ENCODE measurements at places on chromosomes 2 and 18.

DNA sequence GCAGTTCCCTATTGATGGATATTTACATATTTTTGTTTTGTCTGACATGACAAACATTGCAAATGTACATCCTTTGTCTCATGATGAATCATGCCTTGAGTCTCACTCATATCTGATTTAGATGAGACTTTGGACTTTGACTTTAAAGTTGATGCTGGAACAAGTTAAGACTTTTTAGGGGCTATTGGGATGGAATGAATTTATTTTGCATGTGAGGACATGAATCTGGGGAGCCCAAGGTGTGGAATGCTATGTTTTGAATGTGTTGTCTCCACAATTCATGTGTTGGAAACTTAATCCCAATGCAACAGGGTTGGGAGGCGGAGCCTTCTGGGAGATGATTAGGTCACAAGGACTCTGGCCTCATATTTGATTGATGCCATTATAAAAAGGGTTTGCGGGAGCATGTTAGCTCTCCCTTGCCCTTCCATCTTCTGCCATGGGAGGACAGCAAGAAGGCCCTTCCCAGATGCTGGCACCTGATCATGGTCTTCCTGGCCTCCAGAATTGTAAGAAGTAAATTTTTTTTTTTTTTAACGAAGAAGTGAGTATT is 29.1 kb upstream of the INO80D start:
- no peak for DNase-seq

DNA sequence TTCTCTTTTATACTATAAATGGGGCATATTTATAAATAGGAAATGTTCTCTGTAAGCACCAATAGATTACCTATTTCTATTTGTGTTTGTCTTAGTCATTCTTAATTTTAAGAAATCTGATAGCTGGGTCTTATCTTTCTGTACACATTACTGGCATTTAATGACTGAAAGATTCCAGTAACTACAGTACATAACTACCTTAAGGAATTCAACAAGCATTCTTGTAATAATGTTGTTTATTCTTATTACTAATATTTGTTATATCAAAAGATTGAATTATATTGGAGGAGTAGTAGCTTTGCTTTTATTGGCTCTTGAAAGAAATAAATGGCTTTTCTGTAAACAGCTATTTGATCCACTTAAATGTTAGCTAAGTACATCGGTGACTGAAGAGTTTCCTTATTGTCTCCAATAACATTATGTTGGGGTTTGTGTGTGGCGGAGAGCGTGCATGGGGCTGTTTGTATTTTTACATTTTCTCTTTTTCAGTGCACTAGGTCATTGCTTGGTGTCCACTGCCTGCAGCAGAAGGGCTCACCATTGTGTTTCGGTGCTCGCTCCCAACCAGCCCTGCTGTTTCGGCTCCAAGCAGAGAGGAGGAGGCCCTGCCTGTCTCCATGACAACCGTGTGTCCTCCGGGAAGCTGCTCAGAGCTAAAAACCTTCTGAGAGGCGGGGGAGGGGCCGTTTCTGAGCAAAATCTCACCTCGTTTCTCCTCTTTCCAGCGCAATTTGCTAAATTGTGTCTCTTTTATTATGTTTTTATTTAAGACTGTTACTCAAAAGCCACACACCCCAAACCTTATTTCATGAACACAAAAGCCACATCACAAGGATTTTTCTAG is 112.5 kb upstream of the SLC38A11 start:
- DNase-seq, result no peak

- DNase-seq, result no peak
These were observed 25.7 kb downstream of the ANKRD62 start for GRCh38 chr18:12119358-12119757.

DNA sequence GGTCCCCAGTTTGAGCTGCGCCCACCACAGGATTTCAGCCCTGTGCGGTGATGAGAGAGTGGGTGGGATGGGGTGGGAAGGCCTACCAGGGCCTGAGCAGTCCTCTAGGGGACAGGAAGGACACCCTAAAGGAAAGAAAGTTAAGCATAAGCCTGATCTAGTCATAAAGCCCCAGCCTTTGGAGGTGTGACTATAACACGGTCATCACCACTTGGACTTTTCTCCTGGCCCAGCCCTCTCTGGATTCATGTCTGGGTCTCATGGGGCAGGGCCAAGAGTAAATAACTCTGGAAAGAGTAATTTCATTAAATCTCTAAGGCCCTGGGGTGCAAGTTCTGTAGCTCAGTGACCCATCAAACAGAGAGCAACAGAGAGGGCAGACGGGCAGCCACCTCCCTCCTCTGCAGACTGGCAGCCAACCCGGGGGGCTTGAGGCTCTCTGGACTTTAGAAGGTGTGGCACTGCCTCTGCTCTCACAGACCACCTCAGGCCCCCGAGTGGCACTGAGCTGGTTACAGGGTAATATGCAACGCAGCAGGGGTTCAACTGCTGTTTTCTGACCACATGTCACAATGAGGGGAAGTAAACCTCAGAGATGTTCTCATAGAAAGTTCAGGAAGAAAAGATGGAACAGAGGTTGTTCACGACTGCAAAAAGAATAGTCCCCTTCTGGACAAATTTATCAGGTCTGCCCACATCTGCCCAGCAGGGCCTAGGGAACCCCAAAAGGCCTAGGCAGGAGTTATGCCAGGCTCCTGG is 41.5 kb downstream of the TGFA start:
- no peak for DNase-seq

- no peak for DNase-seq
These were observed 126.3 kb upstream of the HS6ST1 start for GRCh38 chr2:128444816-128445522.

DNA sequence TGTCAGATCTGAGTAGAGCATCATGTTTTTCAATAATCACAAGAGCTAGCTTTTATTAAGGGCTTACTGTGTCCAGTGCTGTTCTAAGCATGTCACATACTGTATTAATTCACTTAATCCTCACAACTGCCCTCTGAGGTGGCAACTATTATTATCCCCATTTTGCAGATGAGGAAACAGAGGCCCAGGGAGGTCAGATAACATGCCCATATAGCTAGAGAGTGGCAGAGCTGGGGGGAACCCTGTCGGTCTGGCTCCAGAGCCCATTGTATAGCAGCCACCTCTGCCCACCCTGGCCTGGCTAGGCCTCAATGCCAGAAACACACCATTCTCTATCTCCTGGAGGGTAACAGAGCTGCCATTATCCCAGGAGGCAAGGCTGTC is 113.2 kb downstream of the B3GNT2 start:
- no peak for DNase-seq

DNA sequence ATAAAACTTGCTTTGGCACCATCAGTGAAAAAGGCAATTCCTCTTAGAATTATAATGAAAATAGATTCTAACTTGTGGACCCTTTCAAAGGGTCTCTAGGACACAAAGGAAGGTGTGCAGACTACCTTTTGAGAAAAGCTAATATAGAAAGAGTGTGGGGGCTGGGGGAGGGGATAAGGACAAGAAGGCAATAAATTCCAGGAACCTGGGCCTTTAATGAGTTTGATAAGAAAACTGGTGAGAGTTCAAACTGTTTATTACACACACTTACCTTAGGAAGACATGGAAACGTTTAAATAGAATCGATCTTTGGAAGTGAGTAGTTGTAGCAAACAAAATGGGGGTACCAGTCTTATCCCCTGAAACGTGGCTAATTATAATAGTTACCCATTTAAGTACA is 39.6 kb upstream of the PGAP1 start:
- no peak for DNase-seq

DNA sequence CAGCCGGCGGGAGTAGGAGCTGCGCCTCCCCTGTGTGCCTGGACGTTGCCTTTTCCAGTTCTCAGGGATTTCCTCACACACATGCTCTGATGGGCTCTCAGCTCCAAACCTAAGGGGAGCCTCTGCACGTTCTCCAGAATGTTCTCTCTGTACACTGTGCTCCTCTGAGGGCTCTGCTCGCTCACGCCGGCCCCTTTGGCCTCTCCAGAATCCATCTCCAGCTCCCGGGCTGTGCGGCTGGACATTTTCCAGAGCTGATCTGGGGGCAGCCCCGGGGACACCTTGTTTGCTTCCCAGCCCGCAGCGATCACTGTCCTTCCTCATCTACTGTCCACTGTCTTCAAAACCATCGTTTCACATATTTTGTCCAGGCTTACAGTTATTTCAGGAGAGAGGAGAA is 245.4 kb upstream of the HDAC4 start:
- no peak for DNase-seq

GRCh38 chr2:58560531-58560930 is 319.4 kb upstream of the FANCL start:
- DNase-seq, result no peak

GRCh38 chr2:102010902-102011301 is 19.1 kb downstream of the IL1R2 start:
- no peak for DNase-seq

All from activated CD4-positive, alpha-beta T cell treated with anti-CD3 and anti-CD28 coated beads for 24 hours (primary cell).